ENCODE measurements at places on chromosomes 5 and 9.

DNA sequence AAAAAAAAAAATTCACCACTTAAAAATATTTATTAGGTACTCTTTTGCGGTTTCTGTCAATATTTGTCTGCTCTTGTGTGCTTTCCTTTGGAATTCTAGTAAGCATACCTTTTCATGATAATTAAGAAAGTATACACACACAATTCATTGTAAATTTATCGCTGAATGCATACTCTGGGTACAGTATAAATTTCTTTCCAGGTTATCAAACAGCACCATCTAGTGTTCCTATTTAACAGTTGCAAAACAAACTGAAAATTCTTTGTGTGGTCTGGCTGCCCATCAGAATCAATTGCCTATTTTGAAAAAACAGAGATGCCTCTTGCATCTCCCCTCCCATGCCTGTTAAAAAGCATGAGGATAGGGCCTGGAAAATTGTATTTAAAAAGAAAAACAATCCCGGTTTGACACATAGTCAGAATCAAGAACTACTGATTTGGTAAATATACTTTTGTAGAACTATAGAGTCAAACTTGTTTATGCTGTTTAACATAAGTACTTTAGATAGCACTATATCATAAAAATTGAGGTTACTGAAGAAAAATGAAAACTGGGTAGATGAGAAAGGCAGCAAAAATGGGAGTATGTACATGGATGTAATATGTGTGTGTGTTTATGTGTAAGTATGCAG lies 16.2 kb downstream of the PGGT1B start:
- DNase-seq = no peak

GRCh38 chr9:137280474-137281344 lies 3.2 kb downstream of the TOR4A start:
- no peak for DNase-seq

- DNase-seq = no peak
These were observed 179.0 kb downstream of the ROR2 start for GRCh38 chr9:91771027-91771426.

GRCh38 chr5:159211729-159212174 lies 2.4 kb upstream of the RNF145 start:
- DNase-seq = no peak
